ENCODE measurements at places on chromosomes 5 and 9. TPM values are rescaled to one million over a fixed set of nuclear protein-coding genes. Genes with fewer than 3 reads are reported as not detected.
A peak's percentile ranks its signal among the peaks of the same experiment; 100 is the strongest.

GRCh38 chr5:133977858-133978257 is 9.4 kb upstream of the C5orf15 start:
- DNase-seq = no peak

GRCh38 chr9:17624571-17624970 is 45.7 kb downstream of the SH3GL2 start:
- DNase-seq = no peak

Gene LHX6
- total RNA-seq = 0.20 TPM

Gene SLC45A2
- total RNA-seq = 0.48 TPM

DNA sequence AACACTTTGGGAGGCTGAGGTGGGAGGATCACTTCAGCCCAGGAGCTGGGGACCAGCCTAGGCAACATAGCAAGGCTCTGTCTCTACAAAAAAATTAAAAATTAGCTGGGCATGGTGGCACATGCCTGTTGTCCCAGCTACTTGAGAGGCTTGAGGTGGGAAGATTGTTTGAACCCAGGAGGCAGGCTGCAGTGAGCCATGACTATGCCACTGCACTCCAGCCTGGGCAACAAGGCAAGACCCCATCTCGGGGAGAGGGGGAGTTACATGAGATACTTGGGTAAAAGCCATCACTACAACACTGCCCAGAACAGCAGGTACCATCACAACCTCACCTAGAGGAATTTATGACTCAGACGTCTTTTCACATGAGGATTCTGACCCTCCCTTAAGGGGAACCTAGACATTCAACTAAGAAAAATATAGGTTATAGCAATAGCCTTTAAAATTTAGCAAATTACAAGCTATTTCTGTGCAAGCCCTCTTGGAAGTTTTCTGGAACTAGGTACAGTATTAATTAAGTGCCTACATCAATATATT is 143.5 kb downstream of the NFIB start:
- no peak for DNase-seq

DNA sequence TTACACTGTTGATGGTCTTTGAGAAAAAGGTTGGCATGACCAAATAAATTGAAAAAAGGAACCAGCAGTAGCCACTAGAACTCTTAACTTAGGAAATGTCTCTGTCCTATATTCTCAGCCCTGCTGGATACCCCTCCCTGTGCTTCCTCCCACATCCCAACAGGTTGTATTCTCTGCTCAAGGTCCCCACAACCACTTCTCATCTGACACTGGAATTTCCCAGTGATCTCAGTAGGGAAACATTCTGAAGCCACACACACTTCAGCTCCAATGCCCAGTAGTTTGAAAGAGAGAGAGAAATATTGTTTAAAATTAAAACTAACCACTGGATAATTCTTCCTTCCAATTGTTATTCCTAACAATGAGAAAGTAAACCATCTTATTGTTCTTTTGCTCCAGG is 30.0 kb upstream of the NREP start:
- no peak for DNase-seq

- DNase-seq = no peak
Measured at GRCh38 chr5:93580063-93580926, 724 bp downstream of the NR2F1-AS1 start.

DNA sequence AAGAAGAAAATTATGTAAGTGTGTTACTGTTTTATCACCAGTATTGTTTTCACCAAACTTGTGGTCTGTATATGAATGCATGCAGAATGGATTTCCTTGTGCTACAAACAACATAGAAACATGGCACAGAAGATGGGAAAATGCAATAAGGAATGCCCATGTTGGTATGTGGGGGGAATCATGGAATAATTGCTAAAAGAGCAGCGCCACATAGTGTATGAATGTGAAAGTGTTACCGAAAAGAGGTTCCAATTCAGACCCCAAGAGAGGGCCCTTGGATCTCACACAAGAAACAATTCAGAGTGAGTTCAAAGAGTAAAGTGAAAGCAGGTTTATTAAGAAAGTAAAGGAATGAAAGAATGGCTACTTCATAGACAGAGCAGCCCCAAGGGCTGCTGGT is 26.4 kb upstream of the TYRP1 start:
- no peak for DNase-seq

DNA sequence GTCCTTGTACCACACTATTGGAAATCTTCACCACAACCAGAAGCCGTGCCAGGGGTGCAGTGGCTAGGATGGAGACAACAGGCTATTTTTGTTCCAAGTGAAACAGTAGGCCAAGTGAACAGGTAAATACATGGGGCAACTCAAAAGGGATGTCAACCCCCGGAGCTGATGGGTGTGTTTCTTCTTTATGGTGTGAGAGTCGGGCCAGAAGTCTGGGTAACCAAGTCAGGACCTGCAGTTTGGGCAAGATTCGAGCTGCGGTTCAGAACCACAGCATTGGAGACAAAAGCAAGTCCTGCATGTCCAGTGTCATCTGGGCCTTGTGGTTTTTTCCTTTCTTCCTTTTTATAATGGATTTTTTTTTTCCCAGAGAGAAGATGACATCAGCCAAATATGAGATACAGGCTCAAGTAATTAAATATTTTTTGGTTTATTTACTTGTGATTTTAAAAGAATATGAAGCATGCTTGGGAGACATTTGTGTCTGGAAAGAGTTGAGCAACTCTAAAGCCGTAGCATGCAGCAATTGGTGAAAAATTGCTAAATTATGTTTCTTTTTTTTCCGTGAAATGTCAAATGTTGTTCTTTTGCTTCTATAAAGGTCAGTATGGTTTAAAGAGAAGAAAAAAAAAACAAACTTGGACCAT is 261.6 kb downstream of the ARRDC3 start:
- DNase-seq = no peak

GRCh38 chr5:17412760-17413671 is 85.0 kb upstream of the TAF11L2 start:
- DNase-seq = no peak

DNA sequence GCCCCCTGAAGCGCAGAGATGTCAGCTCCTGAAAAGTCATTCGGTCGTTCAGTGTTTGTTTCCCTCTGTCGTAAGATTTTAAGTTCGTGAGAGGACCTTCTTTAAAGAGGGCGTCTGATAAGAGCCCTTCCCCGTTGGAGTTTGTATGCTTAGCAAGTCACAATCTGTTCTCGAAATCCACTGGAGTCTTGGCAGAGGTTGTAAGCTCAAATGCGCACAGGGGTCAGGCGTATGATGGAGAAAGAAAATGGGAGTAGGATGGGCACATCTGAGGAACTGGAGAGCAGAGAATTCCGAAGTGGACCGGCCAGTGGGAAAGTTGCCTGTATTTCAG is 710 bp downstream of the HSD17B4 start:
- no peak for DNase-seq

DNA sequence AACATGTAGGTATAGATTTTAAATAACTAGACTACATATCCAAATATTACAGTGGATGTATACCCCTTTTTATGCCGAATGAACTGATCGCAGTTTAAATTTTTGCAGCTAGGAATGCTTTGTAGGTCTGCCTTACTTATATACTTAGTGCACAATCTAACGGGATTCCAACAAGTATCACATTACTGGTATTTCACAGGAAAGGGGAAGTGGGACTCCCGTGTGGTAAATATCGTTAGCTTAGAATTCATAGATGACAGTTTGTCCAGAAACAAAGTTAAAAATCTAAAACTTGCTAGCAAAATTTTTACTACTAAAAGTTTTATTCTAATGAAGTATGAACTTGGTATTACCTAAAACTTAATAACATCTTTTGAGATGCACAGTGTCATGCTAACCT is 193.5 kb upstream of the TLX3 start:
- DNase-seq = no peak

- no peak for DNase-seq
Measured at GRCh38 chr9:126156898-126157297, 169.7 kb upstream of the MVB12B start.

Gene NR5A1
- 0.40 TPM for total RNA-seq

DNA sequence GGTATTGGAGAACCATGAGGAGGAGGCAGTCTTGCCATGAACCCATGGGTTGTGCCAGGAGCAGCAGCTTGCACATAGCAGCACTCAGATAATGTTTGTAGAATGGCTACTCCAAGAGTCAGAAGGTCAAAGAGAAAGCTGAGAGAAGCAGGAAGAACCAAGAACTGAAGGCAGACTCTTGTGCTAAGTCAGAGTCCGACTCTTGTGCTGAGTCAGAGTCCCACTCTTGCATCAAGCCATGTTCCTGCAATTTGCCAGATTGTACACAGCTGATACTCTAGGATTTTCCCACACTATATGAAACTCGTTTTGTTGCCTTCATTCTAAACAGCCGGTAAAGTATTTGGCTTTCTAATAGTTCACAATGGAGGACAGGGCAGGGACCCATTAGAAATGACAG is 26.2 kb upstream of the HSPA9 start:
- DNase-seq = no peak

GRCh38 chr9:122213589-122214413 is 15.0 kb downstream of the LHX6 start:
- DNase-seq = no peak

Gene KIF24
- total RNA-seq = 0.33 TPM

Gene MIGA2
- 22.1 TPM for total RNA-seq

Gene RMI1
- total RNA-seq = 4.0 TPM

DNA sequence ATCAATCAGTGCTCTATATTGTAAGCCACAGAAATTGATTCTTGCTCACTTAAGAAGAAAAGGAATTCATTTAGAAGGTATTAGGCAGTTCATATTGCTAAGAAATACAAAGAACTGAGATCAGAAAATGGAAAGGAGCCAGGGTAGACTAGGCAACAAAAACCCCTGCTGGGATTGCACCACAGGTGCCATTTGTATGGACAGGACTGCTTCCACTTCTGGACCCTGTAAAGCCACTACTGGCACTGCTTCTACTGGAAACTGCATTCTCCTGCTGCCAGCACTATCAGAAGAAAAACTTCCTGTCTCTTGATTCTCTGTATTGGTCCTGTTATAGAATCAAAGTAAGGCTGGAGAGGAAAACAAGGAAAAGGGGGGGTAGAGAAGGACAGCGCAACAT is 45.9 kb downstream of the CERT1 start:
- DNase-seq = no peak

Gene IL13
- not detected for total RNA-seq

Gene PCDHGC5
- total RNA-seq = 0.40 TPM

GRCh38 chr5:108379722-108380530 is 2.0 kb downstream of the FBXL17 start:
- DNase-seq = no peak

Gene CAVIN4
- total RNA-seq = 0.13 TPM

GRCh38 chr9:90854637-90855175 is 53.1 kb downstream of the SYK start:
- no peak for DNase-seq

Gene BTNL3
- not detected for total RNA-seq

DNA sequence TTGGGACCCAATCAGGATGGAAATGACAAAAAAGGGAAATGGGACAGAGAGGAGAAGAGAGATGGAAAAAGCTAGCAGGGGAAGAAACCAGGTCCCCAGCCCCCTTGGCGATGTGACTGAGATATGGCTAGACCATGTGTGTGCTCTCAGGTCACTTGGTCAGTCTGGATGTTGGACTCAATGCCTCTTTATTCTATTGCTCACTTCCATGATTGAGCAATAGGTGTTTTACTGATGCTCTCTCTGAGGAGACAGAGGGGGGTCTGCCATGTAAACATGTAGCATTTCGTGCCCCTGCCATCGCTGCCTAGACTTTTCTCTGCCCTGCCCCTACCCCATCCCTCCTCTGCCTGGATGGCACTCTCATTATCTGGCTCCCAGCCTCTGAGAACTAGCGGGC is 150.6 kb downstream of the DROSHA start:
- DNase-seq = no peak

Gene KIF20A
- total RNA-seq = 0.35 TPM

Gene ROR2
- 0.15 TPM for total RNA-seq

DNA sequence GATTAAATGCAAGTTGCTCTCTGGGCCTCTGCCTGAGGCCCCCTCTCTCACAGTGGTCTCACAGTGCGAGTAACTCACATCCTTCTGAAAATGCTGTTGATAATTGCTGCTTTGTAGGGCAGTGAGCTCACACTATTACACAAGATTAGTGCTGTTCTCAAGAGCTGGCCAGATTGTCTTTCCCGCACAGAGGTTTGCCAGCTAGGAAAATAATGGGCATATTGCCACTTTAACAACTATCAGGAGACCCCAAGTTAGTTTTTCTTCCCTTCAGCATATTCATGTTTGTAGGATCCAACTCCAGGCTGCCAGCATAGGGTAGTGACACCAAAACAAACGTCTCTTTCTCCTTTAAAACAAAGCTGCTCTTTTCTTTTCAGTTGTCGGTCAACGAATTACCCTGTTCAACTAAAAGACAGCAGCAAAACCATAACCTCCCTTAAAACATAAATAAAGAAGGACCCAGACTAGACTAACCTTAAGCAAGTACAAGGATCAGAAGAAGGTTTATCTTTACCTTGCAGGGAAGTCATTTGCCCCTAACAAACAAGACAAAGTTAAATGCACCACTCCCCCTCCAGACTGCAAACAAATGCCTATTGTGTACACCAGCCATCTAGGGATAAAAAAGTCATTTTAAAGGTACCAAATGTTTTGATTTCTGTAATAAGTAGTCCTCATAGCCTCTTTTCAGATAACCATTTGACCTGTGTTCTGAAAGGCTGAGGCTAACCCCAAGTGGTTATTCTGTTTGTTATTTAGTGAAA is 91.4 kb downstream of the VCAN start:
- DNase-seq = no peak

DNA sequence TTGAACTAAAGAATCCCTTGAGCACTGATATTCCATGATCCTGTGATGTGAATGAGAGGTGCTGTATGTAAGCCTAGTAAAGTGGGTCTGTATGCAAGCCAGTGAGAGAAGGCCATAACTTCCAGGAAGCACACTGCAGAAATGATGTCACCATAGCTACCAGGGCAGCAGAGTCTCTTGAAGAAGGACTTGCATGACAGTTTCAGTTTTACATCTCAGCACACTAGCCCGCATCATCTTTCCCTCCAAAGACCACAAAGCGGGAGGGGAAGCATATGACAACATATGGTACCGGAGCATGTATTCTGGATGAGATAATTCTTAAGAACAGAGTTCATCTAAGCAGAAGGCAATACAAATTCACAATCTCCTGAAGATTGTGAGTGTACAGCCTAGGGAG is 37.6 kb upstream of the MAST4 start:
- no peak for DNase-seq

DNA sequence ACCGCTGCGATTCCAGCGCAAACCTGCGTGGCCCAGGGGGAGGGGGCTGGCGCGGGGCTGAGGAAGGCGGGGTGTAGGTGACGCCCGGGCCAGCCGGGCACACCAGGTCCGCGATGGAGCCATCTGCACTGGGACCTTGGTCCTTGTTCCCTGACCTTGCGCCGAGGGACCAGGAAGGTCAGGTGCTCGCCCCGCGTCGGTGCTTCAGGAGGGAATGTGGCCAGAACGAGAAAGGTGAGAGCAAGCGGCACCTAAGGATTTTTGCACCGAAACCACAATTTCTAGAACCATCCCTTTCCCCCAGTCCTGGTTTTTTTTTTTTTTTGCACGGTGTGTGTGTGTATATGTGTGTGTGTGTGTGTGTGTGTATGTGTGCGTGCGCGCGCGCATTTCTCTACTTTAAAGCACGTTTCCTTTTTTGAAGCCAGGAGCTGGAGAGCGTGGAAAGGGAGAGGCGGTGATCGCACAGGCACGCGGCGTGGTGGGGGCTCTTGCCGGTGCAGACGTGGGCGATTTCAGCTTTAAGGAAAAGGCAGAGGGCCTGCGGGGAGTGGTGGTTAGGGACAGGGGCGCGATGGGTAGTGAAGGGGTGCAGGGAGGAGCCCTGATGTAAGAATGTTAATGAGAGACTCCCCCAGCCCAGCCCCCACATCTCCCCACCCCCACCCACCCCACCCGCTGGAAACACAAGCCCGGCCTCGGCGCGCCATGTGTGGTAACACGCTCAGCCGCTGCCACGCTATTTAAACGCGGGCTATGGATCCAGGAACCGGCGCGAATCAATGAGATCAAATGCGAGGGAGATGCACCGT is at the start of gene NPR3:
TSS of gene NPR3 (plus strand) at position 772 of the 812 bp plus-strand sequence. CDS start 456 bp downstream, outside the sequence.
- peak; percentile 77 for DNase-seq

- DNase-seq = no peak
Measured at GRCh38 chr9:108382310-108382709, 473.5 kb downstream of the ACTL7B start.
